ENCODE measurements at places on chromosomes 6 and 20. TPM values are rescaled to one million over a fixed set of nuclear protein-coding genes. Genes with fewer than 3 reads are reported as not detected.

The APOBEC2 gene
- not detected for total RNA-seq

The SPTLC3 gene
- 1.2 TPM for total RNA-seq

DNA sequence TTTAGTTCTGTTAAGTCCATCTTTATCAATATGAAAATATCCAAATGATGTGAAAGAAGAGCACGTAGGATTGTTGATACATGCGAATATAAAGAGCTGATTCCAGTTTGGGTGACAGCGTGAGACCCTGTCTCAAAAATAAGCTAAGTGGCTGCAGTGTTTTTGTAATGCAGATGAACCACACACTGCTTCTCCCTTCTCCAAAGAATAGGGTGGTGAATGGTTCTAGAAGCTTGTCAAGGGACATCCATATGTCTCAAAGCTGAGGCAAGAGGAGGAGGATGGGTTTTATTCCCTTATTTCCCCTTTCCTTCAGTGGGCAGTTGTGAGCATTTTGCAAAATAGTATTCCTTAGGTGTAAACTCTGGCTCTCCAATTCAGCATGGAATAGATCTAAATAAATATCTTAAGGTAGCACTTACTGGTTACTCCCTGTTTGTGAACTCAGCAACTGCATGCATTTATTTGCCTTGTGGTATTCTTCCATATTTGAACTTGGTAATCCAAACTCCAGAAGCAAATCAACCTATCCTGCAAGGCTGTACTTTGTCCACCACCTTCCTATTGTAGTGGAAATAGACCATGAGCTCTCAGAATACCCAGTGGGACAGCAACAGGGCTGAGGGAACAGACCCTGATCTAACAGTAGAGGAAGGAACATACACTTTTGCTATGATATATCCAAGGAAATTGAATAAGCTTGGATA, 38.0 kb downstream of the XRN2 start:
- no peaks in the 10 kb centered on the region for H3K4me1 ChIP-seq
- no peak for DNase-seq
- H3K27me3 ChIP-seq, result no peaks in the 10 kb centered on the region
- H3K27ac ChIP-seq, result no peak overlapping the region

The NFKBIE gene
- 15.3 TPM for total RNA-seq

GRCh38 chr20:1524004-1524403, 32.8 kb upstream of the SIRPB2 start:
- no peaks in the 10 kb centered on the region for H3K36me3 ChIP-seq
- no peak for DNase-seq
- peaks cover 21% of the 10 kb centered on the region for H3K27me3 ChIP-seq
- no peak overlapping the region for H3K27ac ChIP-seq

The ZC2HC1B gene
- not detected for total RNA-seq

GRCh38 chr6:15948930-15949900, 179.7 kb upstream of the MYLIP start:
- H3K36me3 ChIP-seq, result no peaks in the 10 kb centered on the region
- no peak for DNase-seq
- H3K27me3 ChIP-seq, result no peaks in the 10 kb centered on the region

DNA sequence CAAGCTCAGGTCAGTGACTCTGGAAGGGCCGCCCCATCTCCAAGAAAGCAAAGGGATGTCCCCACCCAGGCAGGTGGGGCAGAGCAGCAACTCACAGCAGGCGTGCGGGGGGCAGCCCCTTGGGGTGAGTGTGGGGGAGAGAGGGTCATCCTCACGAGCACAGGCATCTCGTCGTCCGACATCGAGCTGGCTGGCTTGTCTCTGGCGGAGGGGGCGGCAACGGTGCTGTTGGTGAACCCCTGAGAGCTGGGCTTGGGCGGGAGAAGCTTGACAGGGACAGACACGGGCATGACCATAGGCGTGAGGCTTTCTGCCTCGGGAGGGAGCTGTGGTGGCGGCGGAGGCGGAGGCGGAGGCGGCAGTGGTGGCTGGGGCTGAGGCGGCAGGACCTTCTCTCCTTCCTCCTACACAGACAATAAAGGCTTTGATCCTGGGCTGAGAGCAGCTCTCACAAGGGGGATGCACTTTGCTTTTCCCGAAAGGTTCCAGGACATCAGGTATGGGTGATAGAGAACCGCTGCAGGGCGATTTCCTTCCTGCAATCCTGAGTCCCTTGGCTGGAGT, 45.6 kb upstream of the MRPS10 start:
- no peak overlapping the region for H3K27ac ChIP-seq
- H3K36me3 ChIP-seq, result peaks cover 20% of the 10 kb centered on the region
- no peak overlapping the region for H3K4me3 ChIP-seq
- H3K27me3 ChIP-seq, result no peaks in the 10 kb centered on the region
- no peak for DNase-seq

- H3K36me3 ChIP-seq, result no peaks in the 10 kb centered on the region
- DNase-seq, result no peak
Observed at GRCh38 chr6:106820412-106820852, 154.1 kb downstream of the CD24 start.

DNA sequence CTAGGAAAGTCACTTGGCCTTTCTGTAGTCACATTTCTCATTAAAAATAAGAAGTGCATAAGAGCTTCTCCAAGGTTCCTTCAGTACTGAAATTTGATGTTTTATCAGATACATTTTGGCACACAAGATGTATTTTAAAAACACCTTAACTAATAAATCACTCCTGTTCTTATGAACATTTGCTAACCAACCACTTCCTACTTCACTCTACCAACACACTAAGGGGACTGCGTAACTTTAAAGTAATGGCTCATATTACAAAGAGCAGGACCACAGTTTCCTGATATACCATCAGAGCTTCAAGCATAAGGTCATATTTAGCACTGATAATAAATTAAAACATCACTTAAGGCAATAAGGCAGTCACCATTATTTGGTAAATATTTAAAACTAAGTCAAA, 104.4 kb downstream of the RALGAPA2 start:
- peaks cover 22% of the 10 kb centered on the region for H3K36me3 ChIP-seq
- no peak overlapping the region for H3K27ac ChIP-seq
- peaks cover 6% of the 10 kb centered on the region for H3K4me1 ChIP-seq
- no peak for DNase-seq
- H3K4me3 ChIP-seq, result no peak overlapping the region
- no peaks in the 10 kb centered on the region for H3K27me3 ChIP-seq

DNA sequence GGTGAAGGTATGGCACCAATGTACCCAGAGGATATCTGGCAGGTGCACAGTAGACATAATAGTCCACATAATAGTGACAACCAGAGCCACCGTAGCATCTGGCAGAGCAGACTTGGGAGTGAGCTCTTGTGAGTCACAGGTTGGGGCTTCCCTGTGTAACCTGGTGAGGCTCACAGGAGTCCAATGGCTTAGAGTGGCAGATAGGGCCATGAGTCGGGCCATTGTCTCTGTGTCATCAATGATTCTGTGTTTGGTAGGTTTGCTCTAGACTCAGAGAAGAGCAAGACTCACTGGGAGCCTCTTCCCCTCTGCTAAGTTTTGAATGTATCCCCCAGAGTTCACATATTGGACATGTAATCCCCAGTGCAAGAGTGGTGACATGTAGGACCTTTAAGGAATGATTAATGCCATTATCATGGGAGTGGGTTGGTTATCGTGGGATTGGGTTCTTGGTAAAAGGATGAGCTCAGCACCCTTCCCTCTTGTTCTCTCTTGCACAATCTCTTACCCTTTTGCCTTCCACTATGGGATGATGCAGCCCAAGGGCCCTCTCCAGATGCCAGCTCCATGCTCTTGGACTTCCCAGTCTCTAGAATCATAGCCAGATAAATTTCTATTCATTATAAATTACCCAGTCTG, 22.6 kb upstream of the SIRPA start:
- H3K36me3 ChIP-seq, result no peaks in the 10 kb centered on the region
- H3K27ac ChIP-seq, result no peak overlapping the region
- no peak overlapping the region for H3K4me3 ChIP-seq
- no peaks in the 10 kb centered on the region for H3K27me3 ChIP-seq
- H3K4me1 ChIP-seq, result no peaks in the 10 kb centered on the region

DNA sequence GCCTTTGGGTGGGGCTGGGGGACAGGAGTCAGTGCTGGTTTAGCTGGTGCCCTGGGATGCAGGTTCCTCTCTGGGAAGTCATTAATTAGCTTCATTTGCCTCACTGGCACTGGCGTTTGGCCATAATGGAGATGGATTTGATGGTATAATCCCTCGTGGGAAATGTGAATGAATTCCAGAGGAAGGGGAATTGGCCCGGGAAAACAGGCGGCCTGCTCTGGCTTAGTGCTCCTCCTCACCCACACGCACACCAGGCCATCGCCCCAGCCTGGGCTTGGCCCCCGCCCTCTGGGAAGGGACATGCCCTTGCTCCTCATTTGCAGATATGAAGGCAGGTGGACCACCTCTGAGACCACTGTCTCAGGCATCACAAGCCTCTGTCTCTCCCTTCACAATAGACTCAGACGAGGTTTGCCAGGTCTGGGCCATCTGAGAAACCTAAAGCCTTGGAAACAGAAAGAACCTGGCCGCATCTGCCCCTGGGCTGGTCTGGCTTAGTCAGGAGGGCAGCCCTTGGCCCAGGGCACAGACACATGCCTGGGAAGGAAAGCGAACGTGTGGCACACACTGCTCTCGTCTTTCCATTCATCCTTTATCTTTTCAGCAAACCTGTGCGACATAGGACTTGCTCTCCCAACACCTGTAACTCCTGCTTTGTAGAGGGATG, 199.2 kb upstream of the CDH4 start:
- no peaks in the 10 kb centered on the region for H3K4me1 ChIP-seq
- H3K27ac ChIP-seq, result no peak overlapping the region
- H3K4me3 ChIP-seq, result no peak overlapping the region
- H3K36me3 ChIP-seq, result no peaks in the 10 kb centered on the region
- no peak for DNase-seq

- no peak overlapping the region for H3K4me3 ChIP-seq
- H3K36me3 ChIP-seq, result no peaks in the 10 kb centered on the region
- H3K4me1 ChIP-seq, result no peaks in the 10 kb centered on the region
- H3K27ac ChIP-seq, result no peak overlapping the region
- no peak for DNase-seq
Observed at GRCh38 chr20:63154395-63154794, 61.5 kb downstream of the YTHDF1 start.

The CALHM4 gene
- not detected for total RNA-seq

GRCh38 chr20:30811885-30812671, 445.4 kb upstream of the DEFB115 start:
- H3K4me3 ChIP-seq, result no peak overlapping the region
- H3K4me1 ChIP-seq, result no peaks in the 10 kb centered on the region
- peaks cover 2% of the 10 kb centered on the region for H3K36me3 ChIP-seq
- no peak overlapping the region for H3K27ac ChIP-seq
- H3K27me3 ChIP-seq, result no peaks in the 10 kb centered on the region
- DNase-seq, result no peak

The NR2E1 gene
- total RNA-seq, result not detected

DNA sequence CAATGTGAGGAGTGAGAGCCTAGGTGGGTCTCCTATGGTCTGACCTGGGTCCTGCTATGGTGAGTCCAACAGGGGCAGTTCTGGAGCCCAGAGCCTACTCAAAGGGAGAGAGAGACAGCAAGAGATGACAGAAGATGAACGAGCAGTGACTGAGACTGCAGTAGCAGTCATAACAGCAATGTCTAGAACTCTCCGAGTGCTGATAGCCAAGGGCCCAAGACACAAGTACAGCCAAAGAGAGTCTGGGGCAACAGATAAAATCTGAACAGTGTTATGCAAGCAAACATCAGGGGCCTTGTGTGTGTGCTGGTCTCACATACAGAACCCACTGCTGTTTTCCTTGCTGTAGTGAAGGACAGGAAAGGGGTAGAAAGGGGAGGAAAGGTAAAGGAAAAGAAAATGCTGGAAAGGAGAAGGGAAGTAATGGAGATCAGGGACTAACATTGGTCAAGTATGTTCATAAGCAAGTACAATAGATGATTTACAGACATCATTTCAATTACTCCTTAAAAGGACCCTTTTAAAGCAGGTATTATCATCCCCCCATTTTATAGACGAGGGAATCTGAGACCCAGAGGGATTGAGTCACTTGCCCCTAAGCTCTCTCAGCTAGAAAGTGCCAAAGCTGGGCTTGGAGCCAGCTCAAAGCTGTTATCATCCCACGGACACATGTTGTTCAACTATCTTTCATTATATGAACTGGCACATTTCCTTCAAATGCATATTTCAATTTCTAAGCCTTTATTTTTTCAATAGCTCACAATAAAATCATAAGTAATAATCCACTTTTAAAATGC, 182.3 kb upstream of the RAB32 start:
- H3K4me3 ChIP-seq, result no peak overlapping the region
- H3K36me3 ChIP-seq, result no peaks in the 10 kb centered on the region
- no peak for DNase-seq
- H3K27me3 ChIP-seq, result no peaks in the 10 kb centered on the region

DNA sequence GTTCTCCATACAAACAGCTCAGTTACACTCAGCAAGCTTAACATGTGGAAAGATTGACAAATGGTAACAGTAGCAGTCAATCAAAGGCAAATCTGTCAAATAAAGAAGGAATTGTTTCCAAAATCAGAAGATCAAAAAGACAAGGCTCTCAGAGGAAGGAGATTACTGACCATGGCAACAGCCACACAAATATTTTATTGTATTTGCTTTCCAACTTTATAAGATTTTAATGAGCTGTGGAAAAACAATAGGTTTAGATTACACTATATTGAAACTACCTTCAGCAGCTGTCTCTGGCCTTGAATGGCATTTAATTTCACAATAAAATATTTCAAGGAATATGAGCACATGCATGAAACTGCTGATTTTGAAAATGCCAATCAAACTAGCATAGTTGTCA, 1143.9 kb upstream of the GJE1 start:
- DNase-seq, result no peak
- H3K27me3 ChIP-seq, result no peaks in the 10 kb centered on the region
- no peaks in the 10 kb centered on the region for H3K4me1 ChIP-seq
- no peak overlapping the region for H3K27ac ChIP-seq
- H3K36me3 ChIP-seq, result no peaks in the 10 kb centered on the region
- H3K4me3 ChIP-seq, result no peak overlapping the region

- no peak overlapping the region for H3K4me3 ChIP-seq
- H3K27ac ChIP-seq, result no peak overlapping the region
- H3K27me3 ChIP-seq, result no peaks in the 10 kb centered on the region
- peaks cover 3% of the 10 kb centered on the region for H3K36me3 ChIP-seq
Observed at GRCh38 chr6:139356924-139357323, 17.5 kb downstream of the CITED2 start.

DNA sequence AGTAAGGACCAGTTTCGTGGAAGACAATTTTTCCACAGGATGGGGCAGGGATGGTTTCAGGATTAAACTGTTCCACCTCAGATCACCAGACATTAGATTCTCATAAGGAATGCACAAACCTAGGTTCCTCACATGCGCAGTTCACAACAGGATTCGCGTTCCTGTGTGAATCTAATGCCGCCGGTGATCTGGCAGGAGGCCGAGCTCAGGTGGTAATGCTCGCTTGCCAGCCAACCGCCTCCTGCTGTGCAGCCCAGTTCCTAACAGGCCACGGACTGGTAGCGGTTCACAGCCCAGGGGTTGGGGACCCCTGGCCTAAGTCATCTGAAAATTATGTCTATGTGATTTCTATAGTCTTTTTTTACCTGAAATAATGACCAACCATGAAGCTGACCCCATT, 217.5 kb downstream of the TMEM200A start:
- DNase-seq, result no peak
- H3K27ac ChIP-seq, result no peak overlapping the region
- H3K4me1 ChIP-seq, result peaks cover 14% of the 10 kb centered on the region
- H3K36me3 ChIP-seq, result peaks cover 18% of the 10 kb centered on the region
- no peak overlapping the region for H3K4me3 ChIP-seq
